AG04450 (cell line): ENCODE measurements at places on chromosomes 4 and X. TPM values are rescaled to one million over a fixed set of nuclear protein-coding genes. Genes with fewer than 3 reads are reported as not detected.

Gene TRPC3
- polyA plus RNA-seq, result 2.1 and 2.3 TPM in 2 replicates

Gene TMPRSS11B
- not detected in 2 replicates for polyA plus RNA-seq

Gene PDE6B
- 0.20 and 0.64 TPM in 2 replicates for polyA plus RNA-seq

GRCh38 chr4:187207931-187208330 lies 484.3 kb upstream of the FAT1 start:
- DNase-seq, result no peak

DNA sequence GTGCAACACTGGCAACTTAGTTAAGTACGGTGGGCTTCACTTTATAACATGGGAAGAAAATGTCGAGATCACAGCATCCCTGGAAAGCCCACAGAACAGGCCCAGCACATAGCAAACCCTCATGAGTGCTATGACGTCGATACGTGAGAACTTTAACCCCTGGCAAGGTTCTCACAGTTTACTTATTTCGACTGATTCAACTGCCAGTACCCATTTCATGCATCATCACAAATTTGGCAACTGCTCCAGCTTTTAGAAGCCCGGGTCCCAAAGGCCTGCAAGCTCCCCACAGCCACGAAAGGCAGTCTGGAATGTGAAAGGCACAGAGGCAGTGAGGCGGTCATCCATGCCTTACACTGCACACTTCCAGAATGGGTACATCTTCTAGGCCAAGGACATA lies 41.2 kb downstream of the RELL1 start:
- DNase-seq, result peak; percentile 38

DNA sequence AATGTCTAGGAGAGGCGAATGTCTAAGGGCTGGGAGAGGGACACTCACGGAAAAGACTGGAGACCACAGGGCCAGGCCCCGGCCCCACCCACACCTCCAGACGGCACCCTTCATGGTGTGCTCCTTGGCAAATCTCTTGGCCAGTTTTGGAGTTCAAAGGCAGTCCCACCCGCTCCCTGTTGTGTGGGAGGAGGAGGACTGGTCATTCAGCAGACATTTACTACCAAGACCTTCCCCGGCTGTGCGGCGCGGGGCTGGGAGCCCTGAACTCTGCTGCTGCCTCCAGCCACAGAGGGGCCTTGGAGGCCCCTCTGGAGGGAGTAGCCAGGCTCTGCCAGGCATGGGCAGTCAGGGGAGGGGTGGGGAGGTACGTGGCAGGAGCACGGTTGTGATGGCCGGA lies 8.7 kb upstream of the TBC1D14 start:
- no peak for DNase-seq

- no peak for DNase-seq
Measured at GRCh38 chr4:183907871-183908683, 3.0 kb downstream of the STOX2 start.

Gene RAB33B
- 5.4 and 7.8 TPM in 2 replicates for polyA plus RNA-seq

Gene USP11
- polyA plus RNA-seq, result 31.5 and 41.3 TPM in 2 replicates

DNA sequence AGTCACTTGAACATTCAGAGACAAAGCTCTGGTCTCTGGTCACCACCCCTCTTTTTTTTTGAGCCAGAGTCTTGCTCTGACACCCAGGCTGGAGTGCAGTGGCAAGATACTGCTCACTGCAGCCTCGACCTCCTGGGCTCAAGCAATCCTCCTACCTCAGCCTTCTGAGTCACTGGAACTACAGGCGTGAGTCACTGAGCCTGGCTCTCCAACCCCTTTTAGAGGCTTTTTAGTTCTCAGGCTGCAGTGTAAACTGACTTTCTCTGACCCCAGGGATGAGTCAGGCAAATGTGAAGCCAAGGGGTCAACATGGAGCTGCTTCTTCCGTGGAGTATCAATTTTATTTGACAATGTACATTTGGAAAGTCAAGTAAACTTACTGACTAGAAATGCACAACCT lies 229.2 kb downstream of the PTTG2 start:
- peak; percentile 65 for DNase-seq

Gene TLR10
- polyA plus RNA-seq, result not detected in 2 replicates

Gene NEXMIF
- polyA plus RNA-seq, result not detected in 2 replicates

Gene HAUS3
- polyA plus RNA-seq, result 3.1 and 6.0 TPM in 2 replicates

Gene SUPT20HL1
- not detected in 2 replicates for polyA plus RNA-seq

Gene IBSP
- not detected in 2 replicates for polyA plus RNA-seq

GRCh38 chrX:42567268-42567667 lies 210.7 kb downstream of the PPP1R2C start:
- no peak for DNase-seq

Gene SPOCK3
- not detected in 2 replicates for polyA plus RNA-seq

- no peak for DNase-seq
Measured at GRCh38 chr4:73615613-73616012, 4.6 kb downstream of the RASSF6 start.

Gene HTN3
- not detected in 2 replicates for polyA plus RNA-seq

Gene RHOXF2B
- not detected in 2 replicates for polyA plus RNA-seq

GRCh38 chrX:139559383-139560042 lies 29.0 kb downstream of the F9 start:
- DNase-seq, result peak; percentile 1

Gene ADRA2C
- not detected in 2 replicates for polyA plus RNA-seq

DNA sequence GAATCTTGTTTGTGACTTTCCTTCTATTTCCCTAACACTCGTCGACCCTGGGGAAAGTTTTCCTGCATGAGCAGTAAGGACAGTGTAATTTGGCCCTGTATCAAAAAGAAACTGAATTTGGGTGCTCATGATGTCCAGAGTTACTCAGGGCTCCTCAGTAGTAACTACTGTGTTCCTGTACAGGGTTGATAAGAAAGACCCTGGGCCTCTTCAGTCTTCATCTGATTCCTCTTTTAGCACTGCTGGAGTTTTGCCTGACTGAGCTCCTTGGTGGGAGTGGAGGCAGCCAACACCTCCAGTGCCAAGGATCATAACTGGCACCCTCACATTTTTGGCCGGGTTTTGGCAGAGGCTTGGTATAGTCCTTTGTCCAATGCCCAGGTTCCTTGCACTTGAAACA lies 7.1 kb upstream of the AREG start:
- no peak for DNase-seq

- DNase-seq, result peak; percentile 33
Measured at GRCh38 chrX:1481636-1482529, 29.2 kb upstream of the ASMTL start.
